ENCODE measurements at places on chromosomes 12 and 14. TPM values are rescaled to one million over a fixed set of nuclear protein-coding genes. Genes with fewer than 3 reads are reported as not detected.

- DNase-seq = no peak
Measured at GRCh38 chr14:23381871-23382270, 5.0 kb downstream of the CMTM5 start.

DNA sequence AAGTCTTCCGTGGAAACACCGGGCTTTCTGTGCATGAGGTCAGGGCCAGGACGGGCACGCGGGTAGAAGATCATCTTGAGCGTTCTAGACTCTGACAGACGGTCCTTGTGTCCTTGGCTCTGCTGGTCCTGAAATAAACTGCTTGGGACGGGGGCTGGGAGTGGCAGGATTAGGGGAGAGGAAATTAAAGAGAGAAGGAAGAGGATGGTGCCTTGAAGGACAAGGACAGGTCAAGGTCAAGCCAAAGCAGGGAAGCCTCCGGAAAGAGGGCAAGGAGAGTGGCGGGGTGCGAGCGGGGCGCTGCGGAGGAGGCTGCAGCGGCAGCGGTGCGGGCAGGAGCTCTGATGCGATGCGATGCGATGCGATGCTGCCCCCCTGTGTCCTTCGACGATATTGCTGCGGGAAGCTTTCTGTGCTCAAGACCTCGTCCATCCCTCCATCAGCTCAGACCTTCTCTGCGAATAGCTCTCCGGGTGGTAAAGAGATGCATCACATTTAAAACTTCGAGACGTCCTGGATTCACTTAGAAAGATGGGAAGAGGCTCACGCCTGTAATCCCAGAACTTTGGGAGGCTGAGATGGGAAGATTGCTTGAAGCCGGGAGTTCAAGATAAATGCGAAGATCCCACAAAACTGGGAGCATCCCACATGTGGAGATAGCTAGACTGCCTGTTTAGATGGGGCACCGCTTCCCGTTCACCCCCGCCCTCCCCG, 110.1 kb upstream of the TMEM132D start:
- DNase-seq = peak; percentile 58

DNA sequence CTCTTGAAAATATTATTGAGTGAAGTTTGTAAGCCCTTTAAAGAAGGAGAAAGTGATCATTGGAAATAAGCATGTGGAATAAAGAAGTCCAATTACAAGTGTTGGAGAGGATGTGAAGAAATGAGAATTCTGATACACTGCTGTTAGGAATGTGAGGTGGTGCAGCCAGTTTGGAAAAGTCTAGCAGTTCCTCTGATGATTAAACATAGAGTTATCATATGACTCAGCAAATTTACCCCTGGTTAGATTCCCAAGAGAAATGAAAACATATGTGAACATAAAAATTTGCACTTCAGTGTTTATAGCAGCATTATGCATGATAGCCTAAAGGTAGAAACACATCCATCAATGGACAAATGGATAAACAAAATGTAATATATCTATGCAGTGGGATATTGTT, 319.9 kb downstream of the AEBP2 start:
- DNase-seq = no peak

- no peak for DNase-seq
Measured at GRCh38 chr12:125029761-125030358, 35.4 kb upstream of the AACS start.

- DNase-seq = no peak
Measured at GRCh38 chr12:45756666-45757065, 27.2 kb downstream of the ARID2 start.

DNA sequence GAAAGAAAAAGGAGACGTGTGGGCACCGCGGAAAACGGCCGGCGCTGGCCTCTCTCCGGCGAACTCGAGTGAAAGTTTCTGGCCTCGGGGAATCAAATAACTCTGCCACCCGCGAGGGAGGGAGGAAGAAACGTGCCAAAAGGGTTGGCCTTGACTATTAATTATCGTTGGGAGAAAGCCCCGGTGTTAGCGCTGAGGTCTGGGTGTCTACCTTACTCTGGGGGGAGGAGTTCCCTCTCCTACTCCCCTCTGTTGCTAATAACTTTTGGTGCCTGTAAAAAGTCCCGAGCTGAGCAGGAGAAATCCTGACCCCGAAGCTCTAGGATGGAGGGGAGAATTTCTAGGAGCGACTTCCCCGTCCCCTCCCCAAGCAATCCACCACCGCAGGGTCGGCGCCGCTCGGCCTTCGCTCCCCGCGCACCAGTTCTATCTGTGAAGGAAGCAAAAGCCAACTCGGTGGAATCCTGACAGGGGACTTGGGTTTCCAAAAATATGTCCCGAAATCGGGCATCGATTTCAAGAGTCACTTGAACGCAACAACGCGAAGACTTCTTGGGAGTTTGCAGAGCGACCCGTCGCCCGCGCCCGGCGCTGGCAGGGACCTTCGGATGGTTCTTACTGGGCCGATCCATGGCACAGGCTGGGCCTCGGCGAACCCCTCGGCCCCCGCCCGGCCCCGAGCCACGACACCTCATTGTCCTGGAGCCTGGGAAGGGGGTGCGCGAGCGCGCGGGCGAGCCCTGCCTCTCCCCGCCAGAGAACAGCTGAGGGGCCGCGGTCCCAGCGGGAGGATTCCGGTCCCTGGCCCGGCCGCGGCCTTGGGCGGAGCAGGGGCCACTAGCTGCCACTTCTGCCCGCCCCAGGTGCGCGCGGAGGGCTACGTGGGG, 1.7 kb downstream of the OTX2 start:
- no peak for DNase-seq

DNA sequence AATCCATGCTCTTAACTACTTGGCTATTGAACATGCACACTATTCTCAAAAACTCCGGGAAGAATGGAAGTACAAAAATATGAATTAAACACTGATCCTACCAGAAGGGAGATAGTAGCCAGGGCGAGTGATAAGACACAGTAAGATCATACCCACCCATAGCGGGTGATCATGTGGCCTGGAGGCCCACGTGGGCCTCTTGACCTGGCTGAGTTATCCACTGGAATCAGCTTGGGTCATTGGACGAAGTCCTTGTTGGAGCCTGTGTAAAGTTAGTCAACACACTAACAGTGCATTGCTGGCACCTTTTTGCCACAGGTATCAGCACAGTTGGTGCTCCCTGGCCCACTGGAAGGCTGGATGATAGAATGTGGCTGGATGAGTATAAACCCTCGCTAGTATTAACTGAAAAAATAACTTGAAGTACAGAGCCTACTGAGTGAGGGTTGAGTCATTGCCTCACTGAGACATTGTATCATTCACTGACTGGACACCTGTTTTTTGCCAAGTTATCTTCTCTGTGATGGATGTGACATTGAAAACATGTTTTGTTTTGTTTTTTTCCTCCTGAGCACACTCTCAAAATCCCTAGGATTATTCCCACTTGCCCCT, 149.2 kb upstream of the FUT8 start:
- DNase-seq = no peak

GRCh38 chr12:10395390-10395998, 5.7 kb upstream of the KLRK1 start:
- no peak for DNase-seq

GRCh38 chr14:92886337-92886736, 36.6 kb upstream of the CHGA start:
- no peak for DNase-seq

DNA sequence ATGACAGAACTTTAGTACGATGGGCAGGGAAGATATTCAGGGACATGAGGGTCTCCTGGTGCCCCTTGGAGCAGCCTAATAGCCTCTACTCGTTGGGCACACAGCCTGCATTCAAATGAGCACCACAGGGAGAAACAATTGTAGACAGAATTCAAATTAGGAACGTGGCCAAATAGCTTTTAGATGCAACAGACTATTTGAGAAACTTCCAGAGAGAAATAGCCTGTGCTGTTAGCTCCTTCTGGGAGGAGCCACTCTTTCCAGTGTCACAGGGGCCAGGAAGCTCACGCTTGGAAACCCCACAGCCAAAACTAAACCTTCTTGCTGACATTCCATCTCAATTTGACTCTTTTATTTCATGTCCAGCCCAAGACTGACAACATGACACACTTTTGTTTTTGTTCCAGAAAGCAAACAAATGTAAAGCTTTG, 114.5 kb downstream of the RPAP3 start:
- DNase-seq = no peak

DNA sequence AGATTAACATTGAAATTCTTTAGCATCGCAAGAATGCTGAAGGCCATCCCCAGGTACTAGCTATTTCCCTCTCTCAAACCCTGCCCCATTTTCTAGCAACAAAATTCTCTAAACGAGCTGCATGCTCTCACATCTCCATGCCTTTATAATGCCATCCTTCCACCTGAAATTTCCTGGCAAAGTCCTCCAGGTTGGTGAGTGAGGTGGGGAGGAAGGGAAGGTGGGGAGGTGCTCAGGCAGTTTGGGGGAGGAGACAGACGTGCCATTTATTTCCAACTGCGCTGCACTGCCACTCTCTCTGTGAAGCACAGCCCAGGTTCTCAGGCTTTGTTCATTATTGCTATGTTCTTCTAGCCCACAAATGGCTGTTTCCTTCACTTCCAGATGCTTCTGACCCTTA, 208.4 kb downstream of the PAWR start:
- DNase-seq = no peak

GRCh38 chr12:84637926-84638325, 274.7 kb downstream of the SLC6A15 start:
- DNase-seq = no peak

- DNase-seq = no peak
Measured at GRCh38 chr14:104139460-104140212, 1.2 kb downstream of the KIF26A start.

- DNase-seq = peak; percentile 0
Measured at GRCh38 chr14:42715316-42715715, 1108.6 kb downstream of the LRFN5 start.

GRCh38 chr12:67193704-67194103, 75.5 kb upstream of the CAND1 start:
- DNase-seq = peak; percentile 54

- no peak for DNase-seq
Measured at GRCh38 chr14:69323999-69324282, 64.0 kb downstream of the GALNT16 start.

- peak; percentile 39 for DNase-seq
Measured at GRCh38 chr12:65699251-65699650, 125.0 kb upstream of the HMGA2 start.

DNA sequence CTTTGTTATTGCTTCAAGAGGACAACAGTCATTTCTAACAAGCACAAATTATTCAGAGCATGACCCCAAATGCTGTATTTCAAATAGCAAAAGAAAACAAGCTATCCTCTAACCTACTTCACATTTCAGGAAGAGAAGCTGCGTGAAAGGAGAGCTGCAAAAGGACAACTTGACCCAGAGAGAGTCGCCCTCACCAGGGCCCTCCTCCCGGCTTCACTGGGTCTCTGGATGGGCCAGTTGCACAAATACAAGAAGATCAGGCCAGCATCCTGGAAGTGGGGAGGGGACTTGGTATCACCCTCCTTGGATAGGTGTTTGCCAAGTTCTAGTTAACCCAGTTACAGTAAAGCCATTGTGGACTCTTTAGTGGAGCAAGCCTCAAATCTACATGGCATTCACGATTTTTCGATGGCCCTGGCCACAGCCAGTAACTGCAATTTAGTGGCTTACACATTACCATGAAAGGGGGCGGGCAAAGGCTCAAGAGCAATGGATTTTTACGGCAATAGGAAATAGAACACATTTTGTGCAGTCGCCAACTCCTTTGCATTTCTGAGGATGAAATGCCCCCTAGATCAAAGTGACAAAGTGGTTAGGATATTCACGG, 166.9 kb upstream of the DIO2 start:
- DNase-seq = no peak

Gene CMKLR1
- total RNA-seq = not detected

Gene OASL
- total RNA-seq = 28.3 TPM

Gene LRP1-AS
- not detected for total RNA-seq

Gene CLECL1
- total RNA-seq = not detected

Gene TCL1B
- not detected for total RNA-seq

Gene RIPK3
- total RNA-seq = not detected

Gene OTX2
- not detected for total RNA-seq

Gene ZDHHC22
- 0.03 TPM for total RNA-seq

Gene RTN1
- not detected for total RNA-seq

Gene PPP1R12A
- 150 TPM for total RNA-seq

Gene PLCZ1
- not detected for total RNA-seq

Gene RDH5
- 2.0 TPM for total RNA-seq

Gene SLC6A13
- total RNA-seq = not detected
